ENCODE measurements at places on chromosomes 3 and 15. TPM values are rescaled to one million over a fixed set of nuclear protein-coding genes. Genes with fewer than 3 reads are reported as not detected.
A peak's percentile ranks its signal among the peaks of the same experiment; 100 is the strongest.

The SLC12A8 gene
- polyA plus RNA-seq = 21.6 TPM

The GOLGA8T gene
- 0.75 TPM for polyA plus RNA-seq

The TYRO3 gene
- 36.6 TPM for polyA plus RNA-seq

The GOLGA8N gene
- 20.7 TPM for polyA plus RNA-seq

The DGKG gene
- polyA plus RNA-seq = 4.8 TPM

The GOLGA6L4 gene
- polyA plus RNA-seq = 8.2 TPM

The GUCA1C gene
- not detected for polyA plus RNA-seq

The FAM107A gene
- 1.3 TPM for polyA plus RNA-seq

The INSYN1 gene
- 3.7 TPM for polyA plus RNA-seq

DNA sequence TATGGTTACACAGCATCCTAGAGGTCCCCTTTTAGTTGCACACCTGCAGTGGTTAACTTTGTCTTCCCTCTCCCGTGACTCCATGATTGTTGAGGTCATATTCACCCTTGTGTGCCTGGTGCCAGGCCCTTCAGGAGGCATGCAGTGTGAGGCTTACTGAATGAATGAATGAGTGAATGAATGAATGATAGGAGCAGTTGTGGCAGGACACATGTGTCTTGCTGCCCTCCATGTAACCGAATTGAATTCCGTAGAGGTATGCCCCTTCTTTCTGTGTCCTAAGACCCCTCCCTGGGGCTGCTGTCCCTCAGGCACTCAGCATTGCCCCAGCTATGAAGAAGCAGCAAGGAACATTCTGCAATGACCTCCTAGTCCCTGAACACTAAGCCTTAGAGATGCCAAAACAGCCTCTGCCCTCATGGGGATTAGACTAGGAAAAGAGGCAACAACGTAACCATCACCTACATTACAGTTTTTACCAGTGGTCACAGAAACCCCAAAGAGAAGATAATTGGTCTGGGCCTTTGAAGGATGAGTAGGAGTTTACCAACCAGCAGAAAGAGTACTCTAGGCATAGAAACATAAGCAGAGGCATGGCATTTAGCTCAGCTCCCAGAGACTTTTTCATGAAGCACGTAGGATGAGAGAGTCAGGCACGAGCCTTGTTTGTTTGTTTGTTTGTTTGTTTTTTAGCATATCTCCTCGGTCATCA, 22.5 kb upstream of the CPNE9 start:
- no peak for DNase-seq

GRCh38 chr3:42572278-42572677, 9.5 kb downstream of the SEC22C start:
- DNase-seq = peak; percentile 22

DNA sequence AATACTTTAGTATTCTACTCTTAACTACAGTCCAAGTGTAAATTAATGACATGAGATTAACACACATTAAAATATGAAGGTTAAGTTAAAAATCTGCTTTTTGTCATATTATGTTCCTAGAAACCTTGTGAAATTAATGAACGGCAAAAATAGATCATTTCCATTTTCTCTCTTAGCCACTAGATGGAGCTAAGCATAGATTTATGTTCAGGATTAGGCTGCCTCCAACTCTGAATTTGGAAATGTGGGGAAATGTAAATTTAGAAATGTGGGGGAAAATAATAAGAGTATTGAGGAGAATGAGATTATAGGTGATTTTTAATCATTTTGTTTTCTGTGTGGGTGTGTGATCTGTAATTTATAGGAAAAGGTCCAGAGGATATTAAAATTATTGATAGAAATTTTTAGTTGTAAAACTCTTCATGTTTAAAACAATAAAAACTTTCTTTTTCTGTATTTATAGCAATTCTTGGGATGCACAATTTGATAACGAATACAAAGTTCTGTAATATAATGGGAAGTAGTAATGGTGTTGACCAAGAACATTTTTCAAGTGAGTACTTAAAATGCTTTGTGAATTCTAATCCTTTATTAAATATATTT, 59.2 kb downstream of the TMOD3 start:
- no peak for DNase-seq

- no peak for DNase-seq
Observed at GRCh38 chr15:42065468-42065867, 28.9 kb downstream of the PLA2G4D start.

DNA sequence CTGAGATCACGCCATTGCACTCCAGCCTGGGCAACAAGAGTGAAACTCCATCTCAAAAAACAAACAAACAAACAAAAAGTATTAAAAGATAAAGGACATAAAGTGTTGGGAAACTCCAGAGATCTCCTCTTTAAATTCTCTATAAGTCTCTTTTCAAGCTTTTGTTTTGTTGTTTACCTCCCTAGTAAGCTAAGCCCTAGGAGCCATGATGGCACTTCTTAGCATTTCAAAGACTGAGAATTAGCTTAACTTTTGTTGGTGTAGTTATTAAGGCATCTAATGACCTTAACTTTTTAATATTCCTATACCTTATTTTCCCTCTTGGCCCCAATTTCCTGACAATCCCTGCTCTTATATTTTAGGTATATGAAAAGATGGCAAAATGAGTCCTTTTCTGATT, 157.3 kb downstream of the ZNF609 start:
- DNase-seq = no peak

DNA sequence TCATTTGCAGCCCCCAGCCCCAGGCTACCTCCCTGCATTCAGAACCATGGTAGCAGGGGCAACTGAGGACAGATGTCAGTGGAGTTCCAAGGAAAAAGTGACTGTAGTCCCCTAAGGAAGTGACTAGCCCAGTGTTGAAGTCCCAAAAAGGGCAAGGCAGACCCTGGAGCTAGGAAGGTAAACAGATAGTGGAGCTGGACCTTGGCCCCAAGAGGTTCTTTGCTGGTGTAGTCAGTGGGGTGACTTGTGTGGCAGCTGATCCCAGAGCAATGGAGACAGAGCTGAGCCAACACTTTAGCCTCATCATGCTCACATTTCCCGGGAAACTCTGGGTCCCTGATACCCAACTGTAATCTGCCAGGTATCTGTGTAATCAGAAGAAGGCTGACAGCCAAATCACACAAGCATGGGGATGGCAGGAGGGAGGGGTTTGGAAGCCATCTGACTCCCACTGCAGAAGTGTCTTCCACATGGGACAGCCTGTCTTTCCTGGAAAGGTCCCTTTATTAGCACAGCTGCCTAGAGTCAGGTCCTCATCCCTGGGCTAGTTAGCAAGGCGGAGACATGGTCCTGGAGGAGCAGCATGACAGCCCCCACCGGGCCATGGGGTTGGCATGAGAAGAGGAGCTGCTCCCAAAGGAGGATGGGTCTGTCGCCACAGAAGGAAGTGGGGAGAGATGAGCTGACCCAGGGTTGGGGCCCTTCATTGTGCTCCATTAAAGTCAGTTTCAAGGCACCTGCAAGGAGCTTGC, 39.8 kb downstream of the PXYLP1 start:
- DNase-seq = peak; percentile 71

- DNase-seq = peak; percentile 84
Observed at GRCh38 chr3:101814835-101815234, 34.5 kb upstream of the NFKBIZ start.

GRCh38 chr3:106093616-106094015, 224.8 kb upstream of the CBLB start:
- no peak for DNase-seq

- no peak for DNase-seq
Observed at GRCh38 chr15:25860885-25861866, 2.0 kb downstream of the ATP10A start.

GRCh38 chr3:72625602-72626337, 222.5 kb downstream of the SHQ1 start:
- peak; percentile 43 for DNase-seq

GRCh38 chr3:48064292-48064829, 48.1 kb upstream of the MAP4 start:
- DNase-seq = no peak

- DNase-seq = no peak
Observed at GRCh38 chr3:186070133-186070532, 38.8 kb downstream of the ETV5 start.

GRCh38 chr15:78353093-78353492, 12.9 kb downstream of the CRABP1 start:
- no peak for DNase-seq

DNA sequence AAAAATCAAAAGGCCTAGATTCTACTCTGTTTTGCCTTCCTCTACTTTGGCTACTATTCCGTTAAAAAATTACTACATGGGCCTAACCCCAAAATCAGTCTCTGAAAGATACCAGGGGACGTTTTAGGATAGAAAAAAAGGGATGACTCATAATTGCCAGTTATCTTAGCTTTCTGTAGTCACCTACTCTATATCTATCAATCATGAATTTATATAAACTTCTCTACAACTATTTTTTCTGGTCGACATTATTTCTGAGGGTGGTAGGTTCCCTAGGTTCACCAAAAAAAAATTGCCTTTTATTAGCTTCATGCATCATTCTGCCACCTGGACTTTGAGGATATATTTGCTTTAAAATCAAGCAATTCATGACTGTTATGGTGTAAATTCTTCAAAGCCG, 36.5 kb downstream of the RAF1 start:
- no peak for DNase-seq

- no peak for DNase-seq
Observed at GRCh38 chr15:99542828-99543227, 23.0 kb upstream of the MEF2A start.

DNA sequence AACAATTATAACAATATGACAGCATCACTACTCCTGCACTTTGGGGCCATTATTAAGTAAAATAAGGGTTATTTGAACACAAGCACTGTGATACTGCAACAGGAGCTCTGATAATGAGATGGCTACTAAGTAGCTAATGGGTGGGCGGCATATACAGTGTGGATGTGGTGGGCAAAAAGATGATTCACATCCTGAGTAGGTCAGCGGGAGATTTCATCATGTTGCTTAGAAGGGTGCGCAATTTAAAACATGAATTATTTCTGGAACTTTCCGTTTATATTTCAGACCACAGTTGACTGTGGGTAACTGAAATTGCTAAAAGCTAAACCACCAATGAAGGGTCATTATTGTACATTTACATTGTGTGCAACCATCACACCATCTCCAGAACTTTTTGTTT, 42.3 kb downstream of the FBXO22 start:
- DNase-seq = no peak

DNA sequence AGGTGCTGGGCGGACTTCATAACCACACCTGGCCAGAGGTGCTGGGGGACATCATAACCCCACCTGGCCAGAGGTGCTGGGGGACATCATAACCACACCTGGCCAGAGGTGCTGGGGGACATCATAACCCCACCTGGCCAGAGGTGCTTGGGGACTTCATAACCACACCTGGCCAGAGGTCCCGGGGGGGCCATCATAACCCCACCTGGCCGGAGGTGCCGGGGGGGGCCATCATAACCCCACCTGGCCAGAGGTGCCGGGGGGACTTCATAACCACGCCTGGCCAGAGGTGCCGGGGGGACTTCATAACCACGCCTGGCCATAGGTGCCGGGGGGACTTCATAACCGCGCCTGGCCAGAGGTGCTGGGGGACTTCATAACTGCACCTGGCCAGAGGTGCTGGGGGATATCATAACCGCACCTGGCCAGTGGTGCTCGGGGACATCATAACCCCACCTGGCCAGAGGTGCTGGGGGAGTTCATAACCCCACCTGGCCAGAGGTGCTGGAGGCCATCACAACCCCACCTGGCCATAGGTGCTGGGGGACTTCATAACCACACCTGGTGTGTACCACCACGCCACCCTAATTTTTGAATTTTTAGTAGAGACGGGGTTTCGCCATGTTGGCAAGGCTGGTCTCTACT, 10.7 kb upstream of the TUBGCP5 start:
- no peak for DNase-seq

DNA sequence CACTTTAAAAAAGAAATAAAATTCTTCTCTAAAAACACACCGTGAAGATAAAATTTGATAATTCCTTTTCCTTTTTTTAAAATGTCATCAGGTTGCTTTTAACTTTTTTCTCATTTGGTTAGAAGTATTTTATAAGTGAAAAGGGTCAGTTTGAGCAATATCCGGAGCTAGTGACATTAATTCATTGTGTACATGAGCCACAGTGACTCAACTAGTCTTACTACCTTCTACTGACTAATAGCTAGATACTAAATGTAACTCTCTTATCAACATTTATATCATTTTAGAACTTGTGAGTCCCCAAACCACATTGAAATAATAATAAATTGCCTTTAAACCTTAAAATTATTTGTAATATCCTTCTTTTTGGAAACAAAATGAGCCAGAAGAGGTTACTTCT, 101.2 kb upstream of the ZBTB20 start:
- DNase-seq = no peak

GRCh38 chr15:46129145-46129544, 494.3 kb downstream of the SQOR start:
- DNase-seq = no peak

GRCh38 chr3:63818282-63819150, 583 bp upstream of the C3orf49 start:
- DNase-seq = peak; percentile 23

DNA sequence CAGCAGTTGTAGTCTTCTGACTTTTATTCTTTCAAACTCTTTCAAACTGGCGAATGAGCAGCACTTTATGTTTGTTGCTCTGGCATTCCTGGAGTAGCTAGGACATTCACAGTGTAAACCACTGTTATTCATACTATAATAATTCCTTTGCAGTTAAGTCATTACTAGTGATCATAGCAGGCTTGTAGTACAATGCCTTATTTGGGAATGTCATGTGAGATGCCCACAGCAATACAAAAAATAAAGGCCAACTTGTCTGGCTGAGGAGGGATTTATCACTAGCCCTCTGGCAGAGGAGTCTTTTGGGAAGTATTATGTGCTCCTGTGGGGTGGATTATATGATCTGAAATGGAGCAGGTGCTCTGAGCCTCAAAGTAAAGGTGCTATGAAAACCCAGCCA, 197.2 kb downstream of the VGLL3 start:
- DNase-seq = peak; percentile 31

DNA sequence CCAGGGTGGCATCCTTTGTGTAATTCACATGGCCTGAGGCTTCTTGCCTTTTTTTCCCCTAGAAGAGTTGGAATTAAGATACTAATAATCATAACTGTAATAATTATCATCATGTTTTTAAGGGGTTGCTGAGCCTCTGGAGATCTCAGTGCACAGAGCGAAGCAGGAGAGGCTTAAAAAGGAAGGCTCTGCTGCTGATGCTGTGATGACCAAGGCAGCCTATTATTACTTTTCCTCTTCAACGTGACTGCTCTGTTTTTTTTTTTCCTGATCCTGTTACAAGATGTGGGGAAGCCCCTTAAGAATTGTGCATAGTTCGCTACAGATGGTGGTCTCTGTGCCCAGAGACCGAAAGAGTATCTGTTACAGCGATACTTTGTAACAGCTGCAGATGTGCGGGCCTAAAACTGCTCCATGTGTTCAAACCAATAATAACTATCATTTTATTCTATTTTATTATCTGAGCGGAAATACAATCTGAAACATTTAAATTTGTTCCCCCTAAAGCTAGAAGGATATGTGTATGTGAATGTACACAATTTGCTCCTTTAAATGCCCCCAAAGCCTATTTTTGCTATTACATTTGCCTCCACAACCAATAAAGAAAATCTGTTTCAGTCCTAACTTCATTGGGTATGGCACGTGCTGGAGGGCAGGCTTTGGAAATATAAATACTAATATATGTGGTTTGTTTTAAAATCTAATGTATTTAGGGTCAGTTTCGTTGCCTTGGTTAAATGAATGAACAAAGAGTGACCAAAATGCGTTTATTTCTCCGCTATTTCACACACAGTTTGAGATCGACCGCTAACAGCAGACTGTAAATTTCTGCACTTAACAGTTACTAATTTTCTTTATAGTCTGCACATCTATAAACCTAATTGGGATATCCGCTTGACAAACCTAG, 4.6 kb downstream of the SHOX2 start:
- no peak for DNase-seq
